ENCODE measurements at places on chromosomes 7 and 10. TPM values are rescaled to one million over a fixed set of nuclear protein-coding genes. Genes with fewer than 3 reads are reported as not detected.
A peak's percentile ranks its signal among the peaks of the same experiment; 100 is the strongest.

DNA sequence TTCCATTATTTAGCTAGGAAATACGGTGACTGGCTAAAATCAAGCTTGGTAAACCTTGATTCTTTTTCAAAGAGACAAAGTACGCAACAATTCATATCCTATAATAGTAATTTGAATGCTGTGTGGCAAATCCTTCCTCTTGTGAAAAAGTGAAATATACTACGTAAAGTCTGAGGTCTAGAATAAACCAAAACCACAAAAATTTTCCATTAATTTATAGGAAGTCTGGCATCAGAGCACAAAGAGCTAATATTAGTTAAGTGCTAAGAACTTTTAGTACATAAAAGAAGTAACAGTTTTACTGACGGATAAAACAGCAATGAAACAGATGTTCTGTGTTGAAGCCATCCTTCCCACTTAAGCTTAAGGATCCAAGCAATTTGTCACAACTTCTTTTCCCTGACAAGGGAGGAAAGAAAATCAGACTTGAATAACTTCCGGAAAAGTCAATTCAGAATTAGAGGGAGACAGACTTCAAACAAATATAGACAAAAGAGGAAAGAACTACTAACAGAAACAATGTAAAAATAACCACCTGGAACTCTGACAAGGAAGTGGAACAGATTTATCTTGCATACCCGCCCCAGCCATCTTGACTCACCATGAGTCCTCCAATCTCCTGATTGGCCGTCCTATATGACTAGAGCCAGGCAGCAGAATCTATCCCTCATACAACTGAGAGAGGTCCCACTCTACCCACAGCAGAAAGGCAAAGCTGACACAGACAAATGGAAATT lies 34.6 kb downstream of the RHEB start:
- DNase-seq = peak; percentile 73

- no peak for DNase-seq
These were observed 113.8 kb downstream of the CDK6 start for GRCh38 chr7:92722541-92722940.

Gene PDK4
- total RNA-seq = 0.33 TPM

Gene NEUROG3
- total RNA-seq = not detected

Gene LRIT1
- total RNA-seq = not detected

Gene HYAL4
- total RNA-seq = not detected

Data from MG63 (cell line).